ENCODE measurements at places on chromosomes 1 and 21.
A peak's percentile ranks its signal among the peaks of the same experiment; 100 is the strongest.

DNA sequence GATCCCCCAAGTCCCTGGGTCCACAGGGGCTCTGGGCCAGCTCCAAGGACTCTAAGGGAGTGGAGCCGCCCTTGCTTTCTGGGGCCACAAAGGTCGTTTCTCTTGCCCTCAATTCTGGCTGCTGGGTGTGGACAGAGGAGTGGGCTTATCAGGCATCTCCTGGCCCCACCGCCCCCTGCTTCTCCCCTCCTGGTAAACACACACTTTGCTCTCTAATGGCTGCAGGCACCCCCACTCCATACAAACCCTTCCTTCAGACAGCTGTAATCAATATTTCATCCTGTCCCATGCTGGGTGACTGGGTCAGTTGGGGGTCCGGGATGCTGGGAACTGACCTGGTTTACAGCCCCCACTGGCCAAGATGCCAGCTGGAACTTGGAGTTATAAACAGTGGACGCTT is 67.5 kb downstream of the PRDM16 start:
- no peak for DNase-seq

GRCh38 chr1:215704089-215704860 is 137.2 kb downstream of the KCTD3 start:
- peak; percentile 76 for DNase-seq

- peak; percentile 88 for DNase-seq
These were observed 59.0 kb upstream of the ACOT11 start for GRCh38 chr1:54488779-54489626.

DNA sequence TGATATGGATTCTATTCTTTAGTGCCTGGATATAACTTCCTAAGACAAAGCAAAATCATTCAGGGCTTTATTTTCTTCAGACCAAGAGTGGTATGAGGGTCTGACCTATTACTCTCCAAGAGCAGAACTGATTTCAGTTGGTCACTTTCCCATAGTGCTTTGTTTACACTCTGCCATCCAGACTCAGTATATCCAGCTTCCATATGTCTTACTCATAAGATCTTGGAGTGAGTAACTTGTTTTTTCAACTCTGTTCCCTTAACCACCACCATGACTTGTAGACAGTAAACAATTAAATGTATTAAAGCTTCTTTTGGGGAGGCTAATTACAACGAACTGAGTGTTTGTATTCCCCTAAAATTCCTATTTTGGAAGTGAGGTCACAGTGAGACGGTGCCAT is 83.4 kb downstream of the USP24 start:
- peak; percentile 38 for DNase-seq

- DNase-seq: no peak
These were observed 352.6 kb upstream of the NEGR1 start for GRCh38 chr1:72634946-72635345.

DNA sequence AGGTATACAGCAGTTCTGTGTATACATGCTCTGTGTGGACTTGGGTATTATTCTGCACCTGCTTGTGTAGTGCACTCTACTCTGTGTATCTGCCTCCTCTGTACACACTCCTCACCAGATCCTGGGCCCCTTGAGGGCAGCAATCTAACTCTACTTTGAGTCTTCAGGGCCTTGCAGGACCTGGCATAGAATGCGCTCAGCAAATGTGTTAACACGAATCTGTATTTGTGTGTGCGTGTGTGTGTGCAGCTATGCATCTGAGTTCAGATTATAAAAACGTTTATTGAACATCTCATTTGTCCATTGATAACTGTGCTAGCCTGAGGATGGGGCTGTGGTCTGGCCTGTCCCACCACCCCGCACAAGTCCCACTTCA is 3.9 kb upstream of the MEF2D start:
- DNase-seq: peak; percentile 35

GRCh38 chr1:186978596-186979556 is 150.1 kb downstream of the PLA2G4A start:
- no peak for DNase-seq
